ENCODE measurements at places on chromosomes 5 and 9. TPM values are rescaled to one million over a fixed set of nuclear protein-coding genes. Genes with fewer than 3 reads are reported as not detected.

GRCh38 chr5:36772276-36773140 is 104.1 kb upstream of the NIPBL start:
- H3K27me3 ChIP-seq = no peaks in the 10 kb centered on the region
- no peak overlapping the region for H3K4me3 ChIP-seq
- no peak overlapping the region for H3K27ac ChIP-seq

GRCh38 chr9:7177383-7177782 is 419.6 kb downstream of the KDM4C start:
- H3K27ac ChIP-seq = no peak overlapping the region
- no peak for DNase-seq
- H3K4me1 ChIP-seq = no peaks in the 10 kb centered on the region
- no peaks in the 10 kb centered on the region for H3K27me3 ChIP-seq

GRCh38 chr5:148697180-148697808 is 43.0 kb upstream of the HTR4 start:
- H3K27ac ChIP-seq = no peak overlapping the region
- no peak overlapping the region for H3K4me3 ChIP-seq
- DNase-seq = no peak
- H3K4me1 ChIP-seq = no peaks in the 10 kb centered on the region
- no peaks in the 10 kb centered on the region for H3K27me3 ChIP-seq
- no peaks in the 10 kb centered on the region for H3K36me3 ChIP-seq

The UGCG gene
- 56.1 TPM for total RNA-seq

DNA sequence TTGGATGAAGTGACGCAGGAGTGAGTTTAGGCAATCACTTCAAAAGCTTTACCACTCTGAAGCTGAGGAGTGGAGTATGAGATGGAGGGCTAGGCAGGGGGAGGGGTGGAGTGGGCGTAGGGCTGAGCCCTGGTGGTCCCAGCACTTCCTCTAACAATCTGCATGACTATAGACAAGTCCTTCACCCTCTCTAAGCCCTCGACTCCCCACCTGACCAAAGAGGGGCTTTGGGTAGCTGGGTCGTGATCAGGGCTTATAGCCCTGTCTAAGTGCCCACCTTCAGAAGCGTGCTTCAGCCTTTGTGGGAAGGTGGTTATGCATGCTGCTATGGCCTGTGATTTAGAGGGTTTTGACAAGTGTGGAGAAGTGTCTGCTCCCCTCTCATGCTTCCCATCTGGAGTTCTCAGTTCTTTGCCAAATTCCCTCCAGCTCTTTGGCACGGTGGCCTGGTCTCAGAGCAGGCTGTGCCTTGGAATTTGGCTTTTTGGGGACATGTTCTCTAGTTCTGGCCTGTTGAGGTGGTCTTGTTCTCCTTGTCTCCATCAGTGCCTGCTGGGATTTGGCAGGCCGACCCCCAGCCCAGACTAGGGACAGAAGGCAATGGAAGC is 53.0 kb downstream of the ACTBL2 start:
- DNase-seq = no peak
- no peaks in the 10 kb centered on the region for H3K4me1 ChIP-seq

DNA sequence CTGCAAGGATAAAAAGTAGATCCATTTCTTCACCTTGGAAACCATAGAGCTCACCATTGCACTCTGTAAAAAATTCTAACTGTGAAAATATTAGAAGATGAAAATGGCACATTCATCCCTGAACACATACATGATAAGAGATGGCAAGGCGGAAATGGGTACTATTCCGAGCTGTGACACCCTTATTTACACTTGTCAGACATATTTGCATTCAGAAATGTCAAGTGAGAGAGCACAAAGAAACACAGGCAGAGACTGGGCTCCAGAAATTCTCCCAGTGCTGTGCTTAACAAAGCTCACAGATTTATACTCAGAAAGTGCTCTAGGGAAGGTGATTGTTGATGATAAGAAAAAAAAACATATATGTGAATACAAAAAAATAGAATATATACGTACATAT is 170.3 kb upstream of the PUM3 start:
- H3K36me3 ChIP-seq = no peaks in the 10 kb centered on the region
- no peaks in the 10 kb centered on the region for H3K27me3 ChIP-seq
- no peak for DNase-seq

- no peaks in the 10 kb centered on the region for H3K27me3 ChIP-seq
- H3K4me3 ChIP-seq = no peak overlapping the region
- H3K4me1 ChIP-seq = no peaks in the 10 kb centered on the region
- H3K27ac ChIP-seq = no peak overlapping the region
- DNase-seq = no peak
These were observed 6.6 kb downstream of the PCDH12 start for GRCh38 chr5:141951332-141951781.

GRCh38 chr5:88831816-88832215 is 51.2 kb downstream of the MEF2C start:
- DNase-seq = no peak
- H3K4me1 ChIP-seq = no peaks in the 10 kb centered on the region
- H3K4me3 ChIP-seq = no peak overlapping the region
- H3K27ac ChIP-seq = no peak overlapping the region

The FOXD4L4 gene
- 0.30 TPM for total RNA-seq

GRCh38 chr9:96751815-96752214 is 26.1 kb downstream of the ZNF510 start:
- H3K36me3 ChIP-seq = no peaks in the 10 kb centered on the region
- no peak overlapping the region for H3K27ac ChIP-seq
- no peaks in the 10 kb centered on the region for H3K4me1 ChIP-seq
- no peak overlapping the region for H3K4me3 ChIP-seq
- DNase-seq = no peak

- DNase-seq = no peak
- H3K36me3 ChIP-seq = no peaks in the 10 kb centered on the region
- no peaks in the 10 kb centered on the region for H3K4me1 ChIP-seq
- H3K4me3 ChIP-seq = no peak overlapping the region
- no peaks in the 10 kb centered on the region for H3K27me3 ChIP-seq
- no peak overlapping the region for H3K27ac ChIP-seq
These were observed 24.0 kb upstream of the MAP3K1 start for GRCh38 chr5:56791396-56791795.

DNA sequence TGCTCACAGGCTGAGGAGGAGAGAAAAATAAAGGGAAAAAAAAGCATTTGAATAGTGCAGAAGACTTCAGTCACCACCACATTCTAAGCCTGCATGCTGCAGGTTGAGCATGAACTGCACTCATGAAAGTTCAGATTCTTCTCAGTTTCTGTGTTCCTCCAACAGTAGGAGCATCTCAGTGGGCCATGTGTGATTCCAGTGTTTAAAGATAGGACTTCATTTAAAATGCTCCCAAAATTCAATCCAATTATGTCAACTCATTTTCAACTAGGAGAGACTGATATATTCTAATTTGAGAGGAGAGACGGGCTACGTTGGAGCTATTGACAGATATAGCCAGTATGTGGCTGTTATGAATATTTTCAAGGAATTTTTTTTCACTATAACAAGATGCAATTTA is 186.8 kb downstream of the HCN1 start:
- no peak for DNase-seq
- H3K27ac ChIP-seq = no peak overlapping the region
- H3K36me3 ChIP-seq = no peaks in the 10 kb centered on the region
- no peaks in the 10 kb centered on the region for H3K27me3 ChIP-seq
- no peak overlapping the region for H3K4me3 ChIP-seq
- no peaks in the 10 kb centered on the region for H3K4me1 ChIP-seq

DNA sequence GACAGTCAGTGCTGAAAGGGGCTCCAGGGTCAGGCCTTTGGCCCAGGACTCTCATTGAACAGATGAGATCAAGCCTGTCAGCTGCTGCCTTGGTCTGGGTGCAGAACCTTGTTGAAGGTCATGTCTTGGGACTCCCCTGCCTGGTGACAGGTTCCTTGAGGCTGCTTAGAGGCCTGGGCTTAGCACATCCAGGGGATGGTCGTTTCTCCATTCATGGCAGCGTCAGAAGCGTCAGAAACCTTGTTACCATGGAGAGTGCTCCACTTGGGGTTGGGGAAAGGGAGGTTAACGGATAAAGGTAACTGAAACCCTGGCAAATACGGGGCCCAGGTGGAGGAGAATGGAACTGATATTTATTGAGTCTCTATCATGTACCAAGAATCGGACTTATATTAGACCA is 8.8 kb downstream of the ARPC5L start:
- no peak for DNase-seq
- H3K36me3 ChIP-seq = peaks cover 23% of the 10 kb centered on the region
- no peaks in the 10 kb centered on the region for H3K27me3 ChIP-seq

The RABEPK gene
- 8.0 TPM for total RNA-seq

GRCh38 chr5:55966284-55966683 is 28.5 kb downstream of the IL6ST start:
- H3K36me3 ChIP-seq = peaks cover 6% of the 10 kb centered on the region
- no peak for DNase-seq
- no peaks in the 10 kb centered on the region for H3K27me3 ChIP-seq
- no peak overlapping the region for H3K4me3 ChIP-seq

DNA sequence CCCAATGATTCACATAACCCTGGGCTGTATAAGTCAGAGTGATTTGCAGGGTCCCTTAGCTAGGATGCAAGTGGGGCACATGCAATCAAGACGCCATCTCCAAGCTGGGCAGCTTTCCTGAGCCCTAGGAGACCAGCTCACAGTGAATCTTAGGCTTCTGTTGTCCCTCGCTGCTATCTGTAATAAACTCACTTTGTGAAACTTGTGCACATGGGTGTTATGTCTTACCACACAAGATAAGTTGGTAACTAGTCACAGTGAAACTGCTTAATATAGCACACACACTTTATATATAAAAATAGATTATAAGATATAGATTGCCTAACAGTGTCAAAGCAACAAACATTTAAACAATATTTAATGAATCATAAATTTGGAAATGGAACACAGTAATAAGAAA is 658.5 kb downstream of the SLCO4C1 start:
- no peak for DNase-seq
- H3K4me1 ChIP-seq = no peaks in the 10 kb centered on the region
- no peak overlapping the region for H3K4me3 ChIP-seq
- H3K36me3 ChIP-seq = no peaks in the 10 kb centered on the region
- no peaks in the 10 kb centered on the region for H3K27me3 ChIP-seq

The WWC1 gene
- total RNA-seq = 33.3 TPM

GRCh38 chr5:53556001-53556400 is 4.4 kb upstream of the NDUFS4 start:
- no peaks in the 10 kb centered on the region for H3K27me3 ChIP-seq
- H3K27ac ChIP-seq = no peak overlapping the region
- H3K36me3 ChIP-seq = no peaks in the 10 kb centered on the region
- DNase-seq = no peak
- H3K4me1 ChIP-seq = peaks cover 4% of the 10 kb centered on the region

The ANKRD34B gene
- not detected for total RNA-seq

The CATSPER3 gene
- 0.85 TPM for total RNA-seq

DNA sequence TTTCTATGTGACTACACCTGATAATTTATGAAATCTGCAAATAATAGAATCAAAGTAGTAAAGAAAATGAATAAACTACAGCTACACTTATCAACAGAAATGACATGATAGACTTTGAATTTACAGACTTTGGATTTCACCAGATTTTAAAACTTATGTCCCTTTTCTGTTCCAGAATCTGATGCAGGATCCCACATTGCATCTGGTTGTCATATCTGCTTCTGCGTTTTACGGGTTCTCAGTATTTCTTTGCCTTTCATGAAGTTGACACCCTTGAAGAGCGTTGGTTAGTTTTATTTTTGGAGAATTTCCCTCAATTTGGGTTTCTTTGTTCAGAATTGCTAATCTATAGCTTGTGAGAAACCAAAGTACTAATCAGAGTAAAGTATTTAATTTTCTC is 174.9 kb upstream of the ADCY2 start:
- H3K4me3 ChIP-seq = no peak overlapping the region
- no peaks in the 10 kb centered on the region for H3K4me1 ChIP-seq
- no peaks in the 10 kb centered on the region for H3K27me3 ChIP-seq
- H3K36me3 ChIP-seq = no peaks in the 10 kb centered on the region
- DNase-seq = no peak

The RFESD gene
- total RNA-seq = 2.0 TPM

The USP20 gene
- 14.7 TPM for total RNA-seq

The SLC1A3 gene
- total RNA-seq = 0.50 TPM

DNA sequence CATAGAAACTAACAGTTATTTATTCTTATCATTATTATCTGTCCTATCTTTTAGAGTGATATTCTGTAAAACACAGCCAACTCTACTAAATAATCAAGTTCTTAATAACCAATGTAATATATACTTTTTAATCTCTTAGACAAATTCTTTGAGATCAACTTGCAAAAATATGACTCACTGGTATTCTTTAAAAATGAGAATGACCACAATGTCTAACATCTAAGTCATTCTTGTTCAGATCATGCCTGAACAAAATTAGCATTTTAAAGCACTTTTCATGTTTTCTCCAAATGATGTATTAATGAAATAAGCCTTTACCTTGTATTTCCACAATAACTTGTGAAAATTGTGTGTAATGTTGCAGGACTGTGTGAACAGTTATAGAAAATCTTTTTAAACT is 356.9 kb upstream of the RGMB start:
- H3K4me3 ChIP-seq = no peak overlapping the region
- H3K27ac ChIP-seq = no peak overlapping the region
- H3K36me3 ChIP-seq = no peaks in the 10 kb centered on the region

GRCh38 chr9:4137681-4138099 is 162.2 kb downstream of the GLIS3 start:
- no peak overlapping the region for H3K27ac ChIP-seq
- no peaks in the 10 kb centered on the region for H3K4me1 ChIP-seq
- DNase-seq = no peak
- H3K36me3 ChIP-seq = no peaks in the 10 kb centered on the region
- no peak overlapping the region for H3K4me3 ChIP-seq

DNA sequence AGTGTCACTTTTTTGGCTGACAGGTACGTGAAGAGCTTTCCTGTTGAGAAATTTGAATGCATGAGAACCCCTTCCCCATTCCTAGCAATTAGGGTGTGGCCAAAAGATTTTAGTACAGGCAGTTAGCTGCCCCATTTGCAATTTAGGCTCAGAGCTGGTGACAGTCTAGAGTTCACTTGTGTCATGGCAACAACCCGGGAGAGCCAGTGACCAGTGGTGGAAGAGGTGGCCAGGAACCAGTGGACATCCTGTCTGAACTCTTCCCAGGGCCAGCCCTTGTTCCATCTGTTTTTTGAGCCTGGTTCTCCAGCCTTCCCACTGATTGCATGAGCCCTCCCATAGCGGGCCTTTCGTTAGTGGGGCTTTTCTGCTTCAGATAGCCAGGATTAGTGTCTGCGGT is 2.5 kb upstream of the NEUROG1 start:
- no peak overlapping the region for H3K4me3 ChIP-seq
- no peak for DNase-seq
- peaks cover 56% of the 10 kb centered on the region for H3K27me3 ChIP-seq
- H3K36me3 ChIP-seq = no peaks in the 10 kb centered on the region

All from colonic mucosa (tissue), 4 donors.